ENCODE measurements at places on chromosomes 2 and 18.

GRCh38 chr2:238761868-238762267 lies 86.0 kb upstream of the TWIST2 start:
- no peak for DNase-seq

DNA sequence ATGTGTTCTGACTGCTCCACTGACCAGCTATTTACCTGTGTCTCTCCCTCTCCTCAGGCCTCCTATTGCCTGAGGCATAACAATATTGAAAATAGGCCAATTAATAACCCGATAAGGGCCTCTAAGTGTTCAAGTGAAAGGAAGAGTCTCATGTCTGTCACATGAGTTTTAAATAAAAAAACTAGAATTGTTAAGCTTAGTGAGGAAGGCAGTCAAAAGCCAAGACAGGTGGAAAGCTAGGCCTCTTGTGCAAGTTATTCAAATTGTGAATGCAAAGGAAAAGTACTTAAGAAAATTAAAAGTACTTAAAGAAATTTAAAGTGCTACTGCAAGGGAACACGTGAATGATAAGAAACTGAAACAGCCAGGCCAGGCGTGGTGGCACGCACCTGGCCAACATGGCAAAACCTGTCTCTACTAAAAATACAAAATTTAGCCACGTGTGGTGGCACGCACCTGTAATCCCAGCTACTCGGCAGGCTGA lies 44.9 kb upstream of the TAF4B start:
- no peak for DNase-seq

- DNase-seq: no peak
Measured at GRCh38 chr2:40955635-40956034, 503.7 kb upstream of the SLC8A1 start.

DNA sequence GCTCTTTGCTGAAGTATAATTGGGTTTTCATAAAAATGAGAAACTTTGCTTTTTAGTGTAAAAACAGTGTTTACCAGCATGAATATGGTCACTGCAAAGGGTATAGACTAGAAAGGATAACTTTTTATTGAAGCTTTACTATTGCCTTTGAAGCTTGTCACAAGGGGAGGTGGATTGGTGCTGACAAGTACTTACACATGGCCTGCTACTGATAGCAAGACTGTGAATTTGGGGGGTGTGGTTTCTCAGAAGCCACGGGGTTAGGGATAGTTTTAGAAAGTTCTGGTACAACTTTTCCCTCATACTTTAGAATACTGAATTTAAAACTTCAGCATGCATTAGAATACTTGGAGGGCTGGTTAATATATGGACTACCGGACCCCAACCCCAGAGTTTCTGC lies 294.1 kb downstream of the SOCS6 start:
- no peak for DNase-seq

GRCh38 chr2:41460661-41461060 lies 587.2 kb upstream of the PKDCC start:
- no peak for DNase-seq

DNA sequence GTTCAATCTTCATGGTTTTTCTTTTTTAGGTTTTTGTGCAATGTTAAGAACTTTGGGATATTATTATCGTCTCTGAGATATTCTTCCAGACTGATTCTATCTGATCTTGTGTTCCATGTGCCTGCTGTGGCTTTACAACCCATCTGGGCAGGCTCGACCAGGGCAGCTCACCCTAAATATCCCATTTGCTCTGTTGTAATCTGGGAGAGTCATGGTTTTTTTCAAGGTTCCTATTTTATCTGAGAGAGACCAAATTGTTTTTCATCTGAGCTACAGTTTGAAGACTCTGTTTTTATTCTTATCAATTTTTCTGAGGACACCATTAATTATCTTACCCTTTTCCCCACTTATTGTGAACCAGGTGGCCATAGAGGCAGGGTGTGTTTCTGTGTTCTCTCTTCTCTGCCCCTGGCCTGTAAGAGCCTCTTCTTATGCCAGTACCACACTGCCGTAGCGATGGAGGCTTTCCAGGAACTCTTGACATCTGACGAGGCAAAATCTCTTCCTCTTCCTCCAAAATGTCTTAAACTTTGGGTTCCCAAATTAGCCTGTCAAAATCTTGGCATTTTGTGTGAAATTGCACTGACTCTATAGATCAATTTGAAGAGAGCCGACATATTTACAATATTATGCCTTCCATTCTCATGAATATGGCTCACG lies 3.1 kb downstream of the SP140L start:
- DNase-seq: no peak

- DNase-seq: no peak
Measured at GRCh38 chr2:79638954-79639353, 126.1 kb downstream of the CTNNA2 start.

DNA sequence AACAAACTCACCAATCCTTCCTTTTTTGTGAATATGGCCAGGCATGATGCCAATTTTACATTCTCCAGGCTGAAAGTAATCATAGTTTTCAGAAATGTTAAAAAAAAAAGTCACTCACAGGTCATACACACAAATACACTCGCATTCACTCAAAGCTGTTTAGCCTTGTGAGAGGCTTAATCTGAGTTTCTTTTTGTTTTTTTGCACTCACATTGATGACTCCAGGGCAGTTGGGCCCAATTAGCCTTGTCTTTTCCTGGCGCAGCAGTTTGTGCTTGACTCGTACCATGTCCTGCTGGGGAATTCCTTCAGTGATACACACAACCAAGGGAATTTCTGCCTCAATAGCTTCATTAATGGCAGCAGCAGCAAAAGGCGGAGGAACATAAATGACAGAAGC lies 18.0 kb downstream of the SUCLG1 start:
- DNase-seq: no peak

DNA sequence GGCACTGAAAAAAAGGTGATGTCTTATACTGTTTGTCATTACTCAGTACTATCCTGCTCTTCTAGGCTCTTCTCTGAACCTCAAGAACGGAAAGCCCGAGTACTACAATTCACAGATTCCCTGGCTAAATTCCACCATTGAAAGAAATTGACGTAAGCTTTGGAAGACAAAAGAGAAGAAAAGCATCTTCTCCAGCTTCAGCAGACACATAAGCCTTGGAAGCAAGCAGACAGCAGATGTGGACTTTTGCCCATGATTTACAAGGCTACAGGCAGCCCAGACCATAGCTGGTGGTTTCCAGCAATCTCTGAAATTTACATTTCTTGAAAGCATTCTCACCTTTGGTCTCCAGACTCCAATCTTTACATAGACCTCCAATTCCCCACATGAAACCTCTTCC lies 289.0 kb downstream of the C1D start:
- no peak for DNase-seq

DNA sequence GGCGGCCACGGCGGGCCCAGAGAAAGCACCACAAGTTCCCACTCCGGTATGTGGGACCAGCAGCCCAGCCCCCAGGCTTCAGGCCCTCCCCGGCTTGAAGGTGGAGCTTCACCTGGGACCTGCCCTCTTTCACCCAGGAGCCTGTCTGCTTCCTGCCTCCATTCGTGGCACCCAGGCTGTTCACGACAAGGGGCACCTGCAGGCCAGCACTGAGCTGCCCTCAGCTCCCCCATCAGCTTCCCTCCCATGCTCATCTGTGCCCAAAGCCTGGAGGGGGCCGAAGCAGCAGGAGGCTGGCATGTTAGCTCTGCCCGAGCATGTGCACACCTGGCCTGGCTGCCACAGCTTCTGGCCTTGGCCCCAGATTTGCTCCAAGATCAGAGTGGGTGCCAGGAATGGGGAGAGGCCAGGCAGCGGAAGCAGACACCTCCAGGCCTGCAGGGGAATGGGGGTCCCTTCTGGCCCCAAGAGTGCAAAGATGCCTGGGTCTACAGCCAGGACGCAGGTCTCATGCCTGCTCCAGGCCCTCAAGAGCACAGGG lies 312.4 kb upstream of the SYT4 start:
- no peak for DNase-seq

- no peak for DNase-seq
Measured at GRCh38 chr2:13156916-13157315, 440.2 kb downstream of the TRIB2 start.

DNA sequence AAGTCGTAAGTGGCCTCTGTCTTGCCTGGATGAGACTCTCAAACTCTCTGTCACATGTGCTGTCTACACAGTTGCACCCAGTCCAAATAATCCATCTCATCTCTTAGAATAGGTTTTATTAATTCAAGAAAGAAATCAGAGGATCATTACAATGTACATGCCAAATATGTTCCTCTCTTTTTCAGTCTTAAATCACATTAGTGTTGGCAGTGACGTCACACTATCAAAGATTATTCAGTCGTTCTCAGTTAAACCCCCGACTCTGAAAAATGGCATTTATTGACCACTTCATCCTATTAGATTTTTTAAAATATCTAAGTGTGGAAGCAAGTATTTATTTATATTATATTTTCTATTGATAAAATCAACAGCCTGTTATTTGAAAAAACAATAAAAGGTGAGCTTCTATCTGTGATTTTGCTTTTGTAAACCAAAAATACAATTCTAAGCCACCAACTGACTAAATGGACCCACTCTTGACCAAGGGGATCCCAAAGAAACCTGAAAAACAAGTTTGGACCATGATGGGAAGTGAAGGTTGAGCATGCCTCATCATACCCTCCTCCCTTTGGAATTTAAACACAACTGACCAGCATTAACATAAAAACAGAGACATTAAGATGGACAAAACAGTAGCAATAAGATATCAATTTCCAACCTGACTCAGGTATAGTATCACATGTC lies 1894.4 kb upstream of the LRRTM1 start:
- no peak for DNase-seq

- DNase-seq: no peak
Measured at GRCh38 chr2:201790989-201791388, 10.3 kb upstream of the ALS2 start.

- DNase-seq: no peak
Measured at GRCh38 chr2:18186816-18187613, 308.5 kb downstream of the KCNS3 start.

DNA sequence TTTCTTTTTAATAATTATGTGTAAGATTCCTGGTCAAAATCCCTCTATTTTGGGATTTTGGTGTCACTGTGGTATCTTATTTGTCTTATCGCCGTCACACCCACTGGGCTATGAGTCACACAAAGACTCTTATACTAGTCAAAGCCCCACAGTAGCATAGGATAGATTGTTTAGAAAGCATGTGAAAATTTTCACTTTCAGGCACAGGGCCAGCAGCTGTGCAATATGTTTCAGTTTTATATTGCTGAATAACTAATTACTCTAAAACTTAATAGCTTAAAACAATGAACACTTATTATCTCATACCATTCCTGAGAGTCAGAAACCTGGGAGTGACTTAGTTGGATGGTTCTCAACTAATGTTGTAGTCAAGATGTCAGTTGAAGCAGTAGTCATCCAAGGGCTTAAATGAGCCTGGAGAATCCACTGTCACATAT lies 24.0 kb downstream of the CFAP210 start:
- no peak for DNase-seq

DNA sequence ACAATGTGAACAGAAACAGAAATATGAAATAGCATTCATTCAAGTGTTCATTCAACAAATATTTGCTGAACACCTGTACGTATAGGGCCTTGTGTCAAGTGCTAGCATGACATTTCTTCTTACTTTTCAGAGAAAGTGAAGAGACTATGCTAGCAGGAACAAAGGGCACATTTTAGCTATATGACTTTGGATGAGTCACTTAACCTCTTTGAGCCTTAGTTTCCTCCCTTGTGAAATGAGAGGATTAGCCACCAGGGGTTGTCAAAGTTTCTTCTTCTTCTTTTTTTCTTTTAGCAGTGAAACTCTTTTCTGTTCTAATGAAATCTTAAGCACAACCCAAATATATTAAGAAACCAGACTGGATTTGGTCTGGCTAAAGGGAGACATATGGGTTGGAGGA lies 53.1 kb downstream of the FIGN start:
- no peak for DNase-seq

DNA sequence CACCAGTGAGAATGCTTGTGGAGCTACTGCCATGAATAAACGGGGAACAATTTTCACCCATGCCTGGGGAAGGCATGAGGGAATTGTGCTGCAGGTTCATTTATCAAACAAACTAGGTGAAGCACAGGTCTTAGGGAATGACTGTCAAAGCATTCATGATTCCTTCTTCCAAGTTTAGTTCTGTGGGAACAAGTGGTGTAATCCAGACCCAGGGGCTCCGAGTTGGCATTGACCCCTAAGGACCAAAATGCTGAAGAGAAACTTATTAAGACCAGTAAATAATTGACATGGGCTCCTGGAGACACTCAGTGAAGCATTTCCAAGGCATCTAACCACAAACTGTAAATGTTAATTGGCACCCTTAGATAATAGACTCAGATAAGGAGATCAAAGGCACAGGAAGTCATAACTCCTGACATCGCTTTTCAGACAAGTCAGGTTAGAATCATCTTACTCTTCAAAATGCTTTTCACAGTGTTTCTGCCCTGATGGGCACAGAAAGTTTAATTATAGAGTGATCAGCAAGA lies 96.9 kb downstream of the SPP2 start:
- no peak for DNase-seq

GRCh38 chr2:637406-637776 lies 39.8 kb downstream of the TMEM18 start:
- no peak for DNase-seq
